ENCODE measurements at places on chromosomes 3 and 15.
A peak's percentile ranks its signal among the peaks of the same experiment; 100 is the strongest.

GRCh38 chr3:59310736-59311135, 260.9 kb upstream of the CFAP20DC start:
- DNase-seq = no peak

- no peak for DNase-seq
These were observed 15.3 kb upstream of the XXYLT1 start for GRCh38 chr3:195286115-195286872.

DNA sequence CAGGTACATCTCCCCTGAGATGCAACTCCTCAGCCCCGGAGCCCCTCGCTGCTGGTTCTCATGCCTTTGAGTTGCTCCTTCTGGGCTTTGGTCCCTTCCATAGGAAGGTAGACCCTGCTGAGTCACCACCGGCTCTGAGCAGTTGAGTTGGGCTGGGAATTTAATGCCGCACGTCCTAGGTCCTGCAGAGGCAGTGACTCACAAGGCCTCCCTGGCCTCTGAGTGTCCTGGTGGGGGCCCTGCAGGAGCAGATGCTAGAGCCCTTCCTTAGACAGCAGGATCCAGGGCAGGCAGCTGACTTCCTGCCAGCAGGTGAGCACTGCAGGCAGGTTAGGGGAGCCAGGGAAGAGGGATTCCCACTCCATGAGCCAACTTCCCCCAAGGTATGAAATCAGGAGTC, 5.5 kb upstream of the NTRK3 start:
- DNase-seq = no peak

GRCh38 chr3:127660621-127661251, 12.0 kb upstream of the ABTB1 start:
- DNase-seq = no peak

DNA sequence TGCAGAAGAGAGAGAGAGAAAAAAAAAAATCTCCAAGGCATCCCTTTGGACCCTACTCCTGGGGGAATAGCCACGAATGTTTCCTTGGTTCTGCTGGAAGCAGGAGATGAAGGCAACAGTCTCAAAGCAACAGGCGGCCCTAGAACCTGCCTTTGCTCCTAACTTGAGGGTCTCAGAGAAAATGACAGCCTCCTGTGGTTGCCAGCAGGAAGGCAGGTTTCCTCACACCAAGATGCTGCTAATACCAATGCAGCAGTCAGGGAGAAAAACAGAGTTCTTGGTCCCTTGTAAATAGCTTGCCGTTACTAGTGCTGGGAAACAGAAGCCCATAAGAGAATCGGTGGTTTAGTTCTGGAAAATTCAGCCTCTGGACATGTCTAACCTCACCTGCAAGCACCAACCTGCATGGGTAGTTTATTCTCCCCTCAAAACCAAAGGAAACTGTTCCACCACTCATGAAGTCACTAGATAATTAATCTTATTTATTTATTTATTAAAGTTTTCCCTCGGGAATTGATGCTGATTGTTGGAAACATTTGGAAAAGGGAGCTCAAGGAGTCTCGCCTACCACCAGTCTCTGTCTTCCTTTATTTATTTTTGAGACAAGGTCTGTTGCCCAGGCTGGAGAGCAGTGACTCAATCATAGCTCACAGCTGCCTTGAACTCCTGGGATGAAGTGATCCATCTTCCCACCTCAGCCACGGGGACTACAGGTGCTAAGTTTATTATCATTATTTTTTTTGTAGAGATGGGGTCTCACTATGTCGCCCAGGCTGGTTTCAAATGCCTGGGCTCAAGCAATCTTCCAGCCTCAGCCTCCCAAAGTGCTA, 883 bp upstream of the FRMD4B start:
- DNase-seq = peak; percentile 76

GRCh38 chr15:77412972-77413698, 6.8 kb downstream of the PEAK1 start:
- no peak for DNase-seq

GRCh38 chr15:67109141-67110034, 44.0 kb downstream of the SMAD3 start:
- DNase-seq = no peak

GRCh38 chr15:78689626-78690025, 48.6 kb upstream of the CHRNB4 start:
- DNase-seq = no peak

DNA sequence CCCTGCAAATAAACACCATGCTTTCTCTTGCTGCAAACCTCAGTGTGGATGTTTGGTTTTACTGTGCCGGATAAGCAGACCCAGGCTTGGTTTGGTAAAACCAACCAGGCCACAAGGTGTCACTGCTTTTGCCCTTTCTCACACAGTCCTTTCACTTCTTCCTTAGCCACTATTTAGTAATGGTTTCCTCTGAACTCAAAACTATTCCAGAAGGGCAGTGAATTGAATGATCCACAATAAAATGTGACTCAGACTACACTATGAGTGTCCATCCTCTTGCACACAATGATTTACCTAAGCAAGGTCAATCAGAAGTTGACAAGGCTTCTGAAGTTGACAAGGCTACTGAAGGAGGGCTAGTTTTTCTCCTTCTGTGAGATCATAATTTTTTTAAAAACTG, 552.4 kb upstream of the CCDC54 start:
- peak; percentile 74 for DNase-seq

GRCh38 chr3:160648701-160649100, 28.3 kb upstream of the ARL14 start:
- no peak for DNase-seq

GRCh38 chr3:188510366-188510765, 356.4 kb downstream of the LPP start:
- no peak for DNase-seq

DNA sequence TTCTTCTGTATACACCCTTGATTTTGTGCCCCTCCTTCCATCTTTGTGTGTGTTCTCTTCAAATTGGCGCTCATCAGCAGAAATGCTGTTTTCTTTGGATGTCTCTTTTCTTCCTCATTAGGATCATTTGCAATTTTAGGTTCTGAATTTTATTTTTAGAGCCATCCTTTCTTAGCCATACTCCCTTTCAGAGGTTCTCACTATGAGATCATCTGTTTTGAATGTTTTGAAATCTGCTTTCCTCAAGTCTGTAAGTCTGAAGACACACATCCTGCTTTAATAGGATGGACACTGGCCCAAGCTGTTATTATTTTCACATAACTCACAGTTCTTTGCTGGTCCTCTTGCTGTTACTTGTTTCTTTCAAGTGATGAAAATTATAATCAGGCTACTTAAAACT, 124.8 kb downstream of the BDH1 start:
- DNase-seq = no peak

- DNase-seq = no peak
These were observed at the start of gene CNTN4 for GRCh38 chr3:2098398-2099027. TSS of gene CNTN4 (plus strand) at chr3:2098866.

DNA sequence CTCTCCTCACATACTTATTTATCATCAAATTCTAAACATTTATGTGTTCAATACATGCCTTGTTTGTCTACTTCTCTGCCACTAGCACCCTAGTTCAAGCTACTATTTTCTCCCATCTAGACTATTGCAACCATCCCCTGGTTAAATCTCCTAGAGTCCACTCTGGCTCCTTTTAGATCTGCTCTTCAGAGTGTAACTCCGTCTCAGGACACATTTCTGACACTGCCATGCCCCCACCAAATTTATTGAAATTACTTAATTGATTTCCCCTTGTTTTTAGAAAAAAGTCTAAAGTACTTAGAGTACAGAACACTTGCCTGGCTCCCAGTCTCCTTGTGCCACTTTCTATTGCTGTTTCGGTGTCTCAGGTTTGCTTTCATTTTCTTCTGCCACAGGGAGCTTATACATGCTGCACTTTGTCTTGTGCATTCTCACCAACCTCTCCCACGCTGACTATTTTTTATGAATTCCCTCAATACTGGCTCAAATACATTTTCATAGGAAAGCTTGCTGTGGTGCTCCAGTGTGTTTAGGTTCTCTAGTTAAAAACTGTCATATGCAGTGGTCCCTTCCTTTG, 792.3 kb downstream of the DIPK2A start:
- DNase-seq = peak; percentile 11

DNA sequence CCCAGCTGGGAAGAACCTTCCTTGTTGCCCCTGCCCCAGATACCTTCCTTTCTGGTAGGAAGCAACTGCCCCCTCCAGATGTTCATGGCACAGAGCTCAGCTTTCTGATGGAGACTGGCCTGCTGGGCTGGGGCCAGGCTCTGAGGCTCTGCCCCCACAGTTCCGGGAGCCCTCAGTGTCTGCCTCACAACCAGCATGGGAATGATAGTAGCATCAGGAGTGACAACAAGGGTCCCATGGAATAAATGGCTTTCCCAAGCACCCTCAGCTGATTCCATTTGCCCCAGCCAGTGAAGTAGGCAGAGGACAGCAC, 65.6 kb upstream of the IQSEC1 start:
- no peak for DNase-seq

- DNase-seq = no peak
These were observed 46.9 kb downstream of the TAMM41 start for GRCh38 chr3:11799791-11800190.

GRCh38 chr3:114454551-114455251, 160.9 kb downstream of the TIGIT start:
- no peak for DNase-seq

DNA sequence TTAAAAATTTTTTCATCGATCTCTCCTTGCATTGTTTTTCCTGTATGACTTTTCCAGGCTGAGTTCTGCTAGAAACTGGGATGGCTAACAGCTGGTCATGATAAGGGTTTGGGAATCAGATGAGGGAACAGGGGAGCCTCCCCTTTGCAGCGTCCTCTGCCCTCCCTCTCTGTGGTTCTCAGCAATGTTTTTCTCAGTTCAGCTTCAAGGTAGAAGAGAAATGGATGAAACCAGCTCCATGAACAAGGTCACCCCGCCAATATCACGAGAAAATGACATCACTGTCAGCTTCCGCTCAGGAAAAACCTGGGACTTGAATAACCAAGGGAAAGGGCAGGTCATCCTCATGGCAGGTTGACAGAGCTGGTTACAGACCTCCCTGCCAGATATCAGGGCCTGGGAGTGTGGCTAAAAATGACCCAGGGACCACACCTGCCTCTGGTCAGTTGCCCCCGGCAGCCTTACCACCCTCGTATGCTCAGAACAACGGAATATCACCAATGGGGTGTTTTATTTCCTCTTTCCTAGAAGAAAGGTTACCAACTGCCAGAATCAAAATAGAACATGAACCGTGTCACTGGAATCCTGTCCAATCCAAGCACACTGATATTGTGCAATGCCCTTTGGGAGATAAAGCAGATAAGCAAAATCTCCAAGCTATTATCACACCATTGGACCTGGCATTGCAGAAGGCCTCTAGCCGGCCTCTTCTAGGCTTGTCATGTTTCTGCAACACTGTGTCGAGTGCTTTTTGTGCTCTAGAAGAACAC, 26.1 kb downstream of the LSM3 start:
- DNase-seq = no peak

DNA sequence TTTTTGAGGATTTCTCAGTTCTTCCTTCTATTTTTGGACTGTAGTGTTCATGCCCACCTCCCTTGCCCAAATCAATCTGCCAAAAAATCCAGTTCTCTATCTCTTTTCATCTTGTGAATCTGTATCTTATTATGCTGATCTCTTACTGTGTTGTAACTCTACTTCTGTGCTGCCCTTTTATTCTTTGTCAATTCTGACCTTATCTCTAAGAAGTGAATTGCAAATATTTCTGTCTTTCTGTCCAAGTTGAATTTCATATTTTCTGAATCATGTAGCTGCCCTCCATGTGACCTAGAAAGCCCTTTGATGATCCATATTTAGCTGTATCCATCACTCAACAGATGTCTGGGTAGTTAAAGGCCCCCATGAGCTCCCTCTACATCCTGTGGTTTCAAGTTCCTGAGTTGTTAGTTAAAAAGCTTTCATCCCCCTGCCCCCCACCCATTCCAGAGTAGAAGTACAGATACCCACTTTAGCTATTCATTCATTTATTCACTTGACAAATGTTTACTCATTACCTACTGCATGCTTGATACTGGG, 33.6 kb upstream of the ETV5 start:
- DNase-seq = peak; percentile 60

DNA sequence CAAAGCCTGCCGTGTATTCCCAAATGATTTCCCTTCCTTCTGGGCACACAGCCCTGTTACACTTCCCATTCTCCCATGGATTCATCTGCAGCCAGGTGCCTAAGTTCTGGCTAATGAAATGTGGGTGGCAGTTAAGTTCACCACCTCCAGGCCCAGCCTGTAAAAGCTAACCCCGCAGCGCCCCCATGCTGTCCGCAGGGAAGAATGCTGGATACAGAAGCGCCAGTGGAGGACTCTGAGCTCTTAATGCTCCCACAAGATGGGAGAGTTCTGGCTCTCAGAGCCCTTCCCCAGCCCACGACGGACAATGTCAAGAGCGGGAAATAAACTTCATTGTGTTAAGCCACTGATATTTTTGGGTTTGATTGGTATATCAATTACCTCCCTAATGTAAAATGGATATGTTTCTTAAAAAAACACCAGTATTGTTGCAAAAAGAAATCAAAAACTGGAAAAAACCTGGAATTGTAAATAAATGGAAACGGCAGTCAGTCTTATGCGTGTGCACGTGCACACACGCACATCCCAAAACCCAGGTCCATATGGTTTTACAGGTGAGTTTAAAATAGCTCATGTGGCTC, 37.7 kb upstream of the FGD5 start:
- no peak for DNase-seq

DNA sequence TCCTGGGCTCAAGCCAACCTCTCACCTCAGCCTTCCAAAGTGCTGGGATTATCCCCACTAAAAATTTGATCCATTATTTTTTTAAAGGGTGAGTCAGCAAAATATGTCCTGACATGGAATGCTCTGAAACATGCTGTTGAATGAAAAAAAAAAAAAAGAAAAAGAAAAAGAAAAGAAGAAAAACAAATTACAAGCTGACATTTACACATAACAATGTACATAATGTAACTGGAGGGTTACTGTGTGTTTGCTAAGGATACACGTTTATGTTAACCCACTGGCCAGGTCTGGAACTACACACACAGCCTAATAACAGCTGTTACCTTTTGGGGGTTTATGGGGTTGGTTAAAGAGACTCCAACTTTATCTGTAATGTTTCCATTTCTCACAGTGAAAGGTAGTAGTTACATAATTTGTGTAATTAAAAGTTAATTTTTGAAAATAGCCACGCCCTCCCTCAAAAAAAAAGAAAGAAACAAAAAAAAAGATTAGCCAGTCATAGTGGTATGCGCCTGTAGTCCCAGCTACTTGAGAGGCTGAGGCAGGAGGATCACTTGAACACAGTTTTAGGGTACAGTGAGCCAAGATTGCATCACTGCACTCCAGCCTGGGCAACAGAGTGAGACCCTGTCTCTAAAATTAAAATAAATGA, 3.1 kb upstream of the MESP2 start:
- DNase-seq = no peak

- DNase-seq = no peak
These were observed 10.1 kb downstream of the SEMA3F start for GRCh38 chr3:50164984-50165909.

- DNase-seq = no peak
These were observed 104.5 kb downstream of the MESD start for GRCh38 chr15:80885016-80885579.

GRCh38 chr3:171804618-171805389, 5.5 kb downstream of the PLD1 start:
- DNase-seq = no peak

- no peak for DNase-seq
These were observed 34.7 kb upstream of the SYNM start for GRCh38 chr15:99070208-99070607.
